Activated CD4-positive, alpha-beta T cell treated with anti-CD3 and anti-CD28 coated beads for 48 hours (primary cell): ENCODE measurements at places on chromosomes 5 and 9.
A peak's percentile ranks its signal among the peaks of the same experiment; 100 is the strongest.

GRCh38 chr9:126424511-126424910, 97.9 kb downstream of the MVB12B start:
- DNase-seq, result no peak

DNA sequence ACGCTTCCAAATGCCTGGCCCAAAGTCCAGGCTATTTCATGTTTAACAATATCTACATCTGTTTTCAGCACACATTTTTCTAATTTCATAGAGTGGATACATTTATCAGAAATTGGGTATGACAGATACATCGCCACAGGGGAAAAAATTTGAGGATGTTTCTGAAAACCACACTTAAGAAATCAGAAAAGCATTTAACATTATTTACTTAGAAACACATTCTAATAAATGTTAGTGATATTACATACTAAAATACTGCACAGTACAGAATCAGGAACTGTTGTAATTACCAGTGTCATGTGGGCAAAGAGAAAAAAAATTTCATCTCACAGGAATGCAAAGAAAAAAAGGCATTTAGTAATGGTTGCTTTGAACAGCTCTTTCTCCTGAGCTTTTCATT, 310.5 kb upstream of the KIF2A start:
- DNase-seq, result no peak

- no peak for DNase-seq
These were observed 174.4 kb downstream of the HSPA4 start for GRCh38 chr5:133226186-133226585.

DNA sequence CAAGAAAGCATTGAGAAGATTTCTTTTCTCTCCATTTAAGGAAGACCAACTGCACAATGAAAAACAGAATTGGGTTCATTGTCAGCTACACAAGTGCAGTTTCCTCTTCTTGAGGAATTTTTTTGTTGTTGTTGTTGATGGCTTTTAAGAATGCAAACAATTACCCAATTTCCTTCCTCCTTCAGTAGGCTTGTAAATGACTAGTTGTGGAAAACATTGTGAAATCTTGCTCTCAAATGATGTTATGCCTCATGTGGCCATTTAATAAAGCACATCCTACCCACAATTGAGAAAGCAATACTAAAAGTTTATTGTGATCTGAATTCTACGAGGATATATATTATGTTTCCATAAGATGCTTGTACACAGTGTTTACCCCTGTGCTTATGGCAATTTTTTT, 171.6 kb downstream of the FAM174A start:
- DNase-seq, result no peak

DNA sequence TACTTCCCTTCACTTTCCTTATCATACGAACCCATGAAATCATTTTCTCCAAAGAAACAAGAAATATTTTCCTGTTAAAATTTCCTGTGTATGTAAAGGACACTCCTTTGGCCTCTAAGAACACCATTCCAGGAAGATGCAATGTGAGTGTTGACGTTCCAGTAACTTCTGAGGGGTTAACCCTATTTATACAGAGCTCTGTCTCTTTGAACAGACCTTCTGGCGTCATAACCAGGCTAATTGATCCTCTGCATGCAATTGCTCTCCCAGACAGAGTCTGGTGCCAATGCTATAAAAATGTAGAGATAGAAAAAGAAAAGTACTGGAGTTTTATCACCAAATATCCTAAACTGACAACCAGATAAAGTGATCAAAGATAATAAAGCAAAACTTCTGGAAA, 218.5 kb downstream of the TLE1 start:
- DNase-seq, result no peak

- no peak for DNase-seq
These were observed 29.2 kb upstream of the RASGRF2 start for GRCh38 chr5:80930940-80931339.

- no peak for DNase-seq
These were observed 141.5 kb upstream of the FER start for GRCh38 chr5:108606185-108606584.

- DNase-seq, result no peak
These were observed 1.8 kb upstream of the WDR31 start for GRCh38 chr9:113341712-113342410.

- DNase-seq, result no peak
These were observed 5.3 kb downstream of the NTNG2 start for GRCh38 chr9:132167192-132167591.

DNA sequence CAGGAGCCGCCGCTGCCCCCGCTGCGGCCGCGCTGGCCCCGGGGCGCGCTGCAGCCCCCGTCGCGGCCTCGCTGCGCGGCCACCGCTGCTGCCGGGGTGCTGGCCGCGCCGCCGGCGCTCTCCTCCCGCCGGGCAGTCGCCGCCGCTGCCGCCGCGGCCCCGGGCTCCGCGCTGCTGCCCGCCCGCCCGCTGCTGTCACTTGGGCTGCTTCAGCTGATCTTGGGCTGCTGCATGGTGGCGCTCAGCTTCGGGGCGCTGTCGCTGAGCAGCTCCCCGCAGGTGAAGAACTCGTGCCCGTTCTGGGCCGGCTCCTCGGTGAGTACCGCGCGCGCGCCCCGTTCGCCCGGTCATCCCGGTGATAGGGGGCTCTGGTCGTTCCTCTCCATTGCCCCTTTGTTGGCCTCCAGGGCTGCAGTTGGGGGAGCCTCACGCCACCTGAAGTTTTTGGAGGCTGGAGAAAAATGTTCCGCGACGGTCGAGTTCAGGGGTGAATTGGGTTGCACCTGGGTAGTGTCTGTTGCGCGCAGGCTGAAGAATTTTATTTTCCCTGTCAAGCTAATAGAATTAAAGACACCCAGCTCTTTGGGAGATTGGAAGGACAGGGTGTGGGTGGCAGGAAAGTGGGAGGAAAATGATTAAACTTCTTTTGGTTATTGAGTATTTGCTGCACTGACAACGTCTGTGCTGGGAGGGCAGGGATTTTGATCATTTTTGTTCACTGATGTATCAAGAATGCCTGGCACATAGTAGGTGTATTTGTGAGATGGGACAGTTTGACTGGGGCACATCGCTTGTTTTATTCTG, 596 bp downstream of the ENTREP1 start:
- peak; percentile 8 for DNase-seq

DNA sequence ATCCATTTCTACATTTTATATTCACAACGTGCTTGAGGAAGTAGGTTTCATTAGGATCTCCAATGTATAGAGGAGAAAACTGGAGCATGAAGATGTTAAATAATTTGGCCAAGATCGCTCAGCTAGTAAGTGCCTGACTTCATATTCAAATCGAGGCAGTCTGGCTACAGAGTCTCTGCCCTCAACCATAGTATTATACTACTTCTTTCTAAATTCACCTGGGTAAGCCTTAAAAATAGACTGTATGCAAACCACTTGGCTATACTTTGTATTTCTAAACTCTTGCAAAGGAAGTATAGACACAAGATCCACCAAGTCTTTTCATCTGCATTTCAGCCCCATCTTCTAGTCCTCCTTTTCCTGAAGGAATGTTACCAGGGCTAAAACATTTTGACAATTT, 232.0 kb downstream of the PLK2 start:
- no peak for DNase-seq

GRCh38 chr5:150368526-150368925, 11.0 kb downstream of the TCOF1 start:
- no peak for DNase-seq

DNA sequence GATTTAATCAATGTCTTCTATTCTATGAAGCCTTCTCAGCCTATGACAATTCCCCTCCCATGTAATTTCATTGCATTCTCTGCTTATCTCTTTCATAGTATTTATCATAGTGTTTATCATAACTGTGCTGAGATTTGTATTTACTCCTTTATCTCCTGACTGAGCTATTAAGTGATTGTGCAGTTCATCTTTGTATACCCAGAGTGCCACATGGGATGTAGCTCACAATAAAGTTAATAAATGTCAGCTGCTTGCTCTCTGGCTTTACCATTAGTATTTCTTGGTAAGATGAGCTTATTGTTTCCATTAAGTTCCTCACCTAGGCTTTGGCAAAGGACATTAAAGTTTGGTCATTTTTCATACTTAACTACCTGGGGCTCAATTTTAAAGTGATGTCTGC, 275.1 kb upstream of the MPDZ start:
- DNase-seq, result no peak

GRCh38 chr9:32136700-32137339, 247.6 kb upstream of the ACO1 start:
- DNase-seq, result no peak

- DNase-seq, result no peak
These were observed 176.4 kb downstream of the TRPM6 start for GRCh38 chr9:74711341-74711740.

- DNase-seq, result no peak
These were observed 329.1 kb downstream of the SH3GL2 start for GRCh38 chr9:17907779-17908508.

GRCh38 chr5:61167382-61167781, 5.1 kb upstream of the SMIM15 start:
- no peak for DNase-seq

DNA sequence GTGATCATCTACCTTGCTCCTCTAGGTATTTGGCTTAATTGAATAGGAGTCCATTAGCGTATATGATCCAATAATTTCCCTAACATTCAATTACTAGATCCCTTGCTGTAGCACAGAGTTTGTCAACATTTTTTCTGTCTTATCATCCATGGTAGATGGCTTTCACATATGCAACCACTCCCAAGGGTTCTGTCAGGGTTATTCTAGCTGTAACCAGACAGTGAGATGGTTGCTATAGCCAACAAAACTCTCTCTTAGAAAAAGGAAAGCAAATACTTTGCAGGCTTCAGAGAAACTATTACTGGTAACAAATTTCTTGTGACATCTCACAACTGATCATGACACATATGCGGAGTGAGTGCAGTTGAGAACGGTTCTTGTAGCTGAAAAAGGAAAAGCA, 96.2 kb upstream of the EFNA5 start:
- DNase-seq, result no peak

DNA sequence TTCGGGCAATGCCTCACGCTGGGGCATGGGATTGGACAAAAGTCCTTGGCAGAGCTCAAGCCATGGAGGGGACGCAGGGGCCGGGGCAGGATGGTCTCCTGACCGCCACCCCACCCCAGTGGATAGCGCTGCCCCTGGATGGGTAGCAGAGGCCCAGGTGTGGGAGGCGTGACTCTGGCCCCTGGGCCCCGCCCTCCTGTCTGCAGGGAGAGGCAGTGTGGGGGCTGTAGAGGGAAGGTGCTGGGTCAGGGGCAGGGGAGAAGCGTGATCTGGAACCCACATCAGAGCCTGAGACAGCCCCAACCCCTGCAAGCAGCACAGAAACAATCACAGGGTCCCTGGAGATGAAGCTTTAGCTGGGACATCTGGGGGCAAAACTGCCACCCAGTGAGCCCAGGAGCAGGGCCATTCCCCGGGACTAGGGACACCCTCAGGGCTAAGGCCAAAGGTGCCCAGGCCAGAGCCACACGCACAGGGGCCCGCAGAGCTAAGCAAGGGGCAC, 36.2 kb downstream of the NACC2 start:
- DNase-seq, result no peak

DNA sequence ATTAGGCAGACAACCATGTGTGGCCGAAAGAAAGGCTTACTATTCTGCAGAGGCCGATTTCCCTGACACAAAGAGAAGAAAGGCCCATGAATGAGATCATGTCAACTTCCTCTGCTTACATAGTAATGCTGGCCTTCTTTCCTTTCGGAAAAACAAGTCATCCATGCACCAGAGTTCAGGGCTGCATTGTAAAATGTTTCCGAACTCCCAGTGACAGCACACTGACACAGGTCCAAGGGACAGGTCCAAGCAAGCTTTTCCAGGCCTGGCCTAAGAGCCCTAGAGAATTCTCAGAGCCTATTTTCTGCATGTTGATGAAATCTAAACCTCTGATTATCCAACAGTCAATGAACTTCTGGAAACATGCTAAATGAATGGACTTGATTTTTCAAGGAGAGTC, 140.9 kb downstream of the ZNF608 start:
- DNase-seq, result no peak

GRCh38 chr9:33024126-33024965, 727 bp upstream of the DNAJA1 start:
- peak; percentile 37 for DNase-seq

DNA sequence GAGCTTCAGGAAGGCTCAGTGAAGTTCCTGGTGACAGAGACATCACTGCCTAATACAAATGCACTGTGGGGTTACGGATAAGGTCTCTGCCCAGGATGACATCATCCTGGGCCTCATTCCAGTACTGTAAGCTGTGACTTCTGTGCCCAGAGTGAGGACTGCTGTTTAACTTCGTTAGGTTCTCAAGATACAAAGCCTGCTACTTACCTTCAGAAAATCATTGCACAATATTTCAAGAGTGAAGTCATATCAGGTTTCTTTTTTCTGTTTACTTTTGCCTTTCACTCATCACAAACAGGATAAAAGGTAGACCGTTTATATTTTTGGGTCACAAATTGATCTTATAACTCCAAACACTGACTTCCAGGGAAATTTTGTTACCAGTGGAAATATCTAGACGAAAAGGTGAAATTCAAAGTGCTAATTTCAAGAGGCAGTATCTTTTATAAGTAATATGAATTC, 241.2 kb downstream of the PIK3R1 start:
- DNase-seq, result no peak

DNA sequence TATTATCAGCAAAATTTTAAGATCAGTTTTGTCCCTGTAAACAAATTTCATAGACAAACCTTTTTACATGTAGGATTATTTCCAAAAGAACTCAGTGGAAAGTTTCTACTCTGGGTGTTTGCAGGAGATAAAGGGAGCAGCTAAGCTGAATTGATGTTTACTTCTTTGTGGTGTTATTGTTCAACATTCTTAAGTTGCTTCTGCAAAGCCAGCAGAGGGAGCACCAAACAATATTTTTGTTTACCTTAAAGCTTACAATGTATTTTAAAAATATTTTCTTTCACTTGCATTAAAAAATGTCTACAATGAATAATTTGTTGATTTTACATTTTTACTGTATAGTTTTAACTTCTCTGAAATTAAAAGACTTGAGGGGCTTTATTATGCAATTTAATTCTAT, 135.4 kb downstream of the ATG10 start:
- DNase-seq, result no peak

GRCh38 chr5:75046366-75047142, 5.8 kb downstream of the GCNT4 start:
- no peak for DNase-seq

GRCh38 chr5:72093824-72094223, 13.5 kb upstream of the MAP1B start:
- no peak for DNase-seq

- DNase-seq, result no peak
These were observed 979.9 kb upstream of the DMAC1 start for GRCh38 chr9:8779478-8779877.

GRCh38 chr9:116434314-116434713, 252.8 kb upstream of the TRIM32 start:
- no peak for DNase-seq
